Activated CD4-positive, alpha-beta T cell treated with anti-CD3 and anti-CD28 coated beads, Interleukin-2, amount 50 U/mL, for 24 hours (primary cell): ENCODE measurements at places on chromosomes 6 and 20.

GRCh38 chr6:37285861-37286311, 27.9 kb upstream of the TMEM217 start:
- no peak for DNase-seq

DNA sequence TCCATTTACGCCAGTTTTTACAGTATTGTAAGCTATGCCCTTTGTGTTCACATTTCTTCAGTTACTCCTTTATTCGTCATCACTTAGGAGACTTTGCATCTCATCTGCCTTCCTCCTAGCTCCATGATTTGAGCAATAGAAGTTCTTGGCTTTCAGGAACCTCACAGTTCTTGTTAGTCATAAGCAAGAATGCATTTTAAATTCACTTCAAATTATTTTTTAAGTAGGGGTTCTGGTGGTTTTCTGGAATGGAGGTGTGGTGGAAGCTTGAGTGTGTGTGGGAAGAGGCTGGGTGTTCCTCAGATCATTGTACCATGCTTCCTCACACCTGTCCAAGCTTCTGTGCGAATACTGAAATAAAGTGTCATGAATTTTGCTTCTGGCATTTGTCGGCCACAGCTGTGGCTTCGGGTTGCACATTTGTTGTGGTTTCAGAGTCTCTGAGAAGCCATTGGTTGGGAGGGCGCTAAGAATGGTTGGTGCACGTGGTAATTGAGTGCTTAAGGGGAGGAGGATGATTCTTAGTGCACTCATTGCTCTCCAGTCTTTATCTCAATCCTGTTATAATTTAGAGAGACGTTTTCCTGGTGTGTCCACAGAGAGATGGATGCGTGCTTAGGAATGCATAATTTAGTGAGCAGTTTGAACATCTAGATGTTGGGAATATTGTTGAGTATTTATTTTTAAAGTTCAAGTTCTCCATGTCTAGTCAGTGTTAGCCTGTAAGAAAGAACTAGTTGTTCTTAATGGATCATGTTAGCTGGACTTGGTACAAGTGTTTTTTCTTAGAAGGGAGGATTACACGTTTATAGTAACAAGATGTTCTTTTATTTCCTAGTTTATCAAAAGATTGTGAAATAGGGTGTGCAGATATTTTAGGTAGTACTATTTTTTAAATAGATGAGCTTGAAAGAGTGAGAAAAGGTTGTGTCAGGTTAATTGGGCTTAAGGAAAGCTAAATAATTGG, 31.9 kb downstream of the FOXO3 start:
- DNase-seq = no peak

- DNase-seq = no peak
Measured at GRCh38 chr20:1507276-1507675, 16.1 kb upstream of the SIRPB2 start.

DNA sequence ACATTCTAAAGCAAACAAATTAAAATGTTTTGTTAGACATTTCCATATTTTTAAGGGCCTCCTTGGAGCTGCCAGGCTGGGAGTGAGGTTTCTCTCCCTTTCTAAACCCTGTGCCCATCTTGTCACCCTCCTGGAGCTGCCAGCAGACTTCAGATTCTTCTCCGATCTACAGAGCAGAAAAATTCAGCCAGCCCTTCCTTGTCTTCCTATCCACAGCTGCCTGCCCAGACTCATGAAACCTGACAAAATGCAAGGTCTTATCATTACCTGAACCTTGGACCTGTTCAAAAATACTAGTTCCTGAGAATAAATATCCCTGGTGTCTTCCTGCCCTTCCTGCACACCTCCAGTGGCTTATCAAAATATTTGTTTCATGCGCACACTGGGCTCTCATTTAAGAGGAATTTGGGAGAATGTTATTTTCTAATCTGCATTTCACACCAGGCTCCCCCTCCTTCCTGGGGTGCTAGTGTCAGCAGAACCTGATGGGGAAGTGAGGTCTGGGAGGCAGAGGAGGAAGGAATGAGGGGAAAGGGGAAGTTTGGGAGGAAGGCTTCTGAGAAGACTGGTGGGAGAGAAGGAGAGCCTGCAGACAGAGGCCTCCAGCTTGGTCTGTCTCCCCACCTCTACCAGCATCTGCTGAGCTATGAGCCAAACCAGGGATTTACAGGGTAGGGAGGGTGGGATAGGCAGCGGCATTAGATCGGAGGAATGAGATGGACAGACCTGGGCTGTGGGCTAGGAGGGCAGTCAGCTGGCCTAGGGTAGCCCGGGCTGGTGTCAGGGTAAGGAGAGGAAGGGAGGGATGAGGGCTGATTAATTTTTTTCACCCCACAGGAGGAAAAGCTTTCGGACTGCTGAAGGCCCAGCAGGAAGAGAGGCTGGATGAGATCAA, at the start of gene AIF1:
Gene AIF1, plus strand, starts transcription at position 551 of the 895 bp plus-strand sequence. Its CDS starts 96 bp downstream, at position 647.
- no peak for DNase-seq

DNA sequence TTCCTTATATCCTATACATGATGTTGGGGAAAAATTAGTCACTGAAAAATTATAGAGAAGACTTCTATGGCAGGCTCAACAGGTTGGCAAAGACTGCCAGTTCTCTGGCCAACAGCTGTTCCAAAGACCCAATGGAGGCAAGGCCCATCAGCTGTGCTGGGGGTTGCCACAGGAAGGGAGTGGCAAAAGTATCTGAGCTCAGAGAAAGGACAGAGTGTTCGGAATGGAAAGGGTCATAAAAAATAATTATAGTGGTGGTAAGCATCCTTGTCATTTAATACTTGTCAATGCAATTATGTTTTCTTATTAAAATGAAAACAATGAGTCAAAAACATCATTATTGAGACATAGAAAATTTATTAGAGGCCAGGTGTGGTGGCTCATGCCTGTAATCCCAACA, 36.1 kb downstream of the FASTKD5 start:
- no peak for DNase-seq

GRCh38 chr20:19817017-19817416, 59.0 kb downstream of the RIN2 start:
- DNase-seq = no peak

GRCh38 chr6:127475823-127476176, 16.6 kb upstream of the KIAA0408 start:
- no peak for DNase-seq

- DNase-seq = no peak
Measured at GRCh38 chr20:21380711-21381110, 16.6 kb downstream of the NKX2-4 start.

GRCh38 chr6:15243910-15244619, 1.8 kb upstream of the JARID2 start:
- DNase-seq = no peak

DNA sequence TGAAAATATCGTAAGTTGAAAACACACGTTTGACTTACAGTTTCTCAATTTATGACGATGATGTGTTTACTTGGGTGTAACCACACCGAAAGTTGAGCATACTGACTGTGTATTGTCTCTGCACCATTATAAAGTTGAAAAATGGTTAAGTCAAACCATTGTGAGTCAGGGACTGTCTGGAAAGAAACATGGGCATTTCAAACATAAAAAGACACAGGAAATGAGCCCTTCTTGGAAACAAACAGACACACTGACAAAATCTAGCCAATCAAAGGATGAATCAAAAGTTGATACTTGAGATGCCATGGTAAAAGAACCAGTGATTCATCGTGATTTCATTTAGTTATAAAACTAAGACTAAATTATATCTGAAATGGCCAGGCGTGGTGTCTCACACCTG, 5.3 kb downstream of the POPDC3 start:
- DNase-seq = no peak

DNA sequence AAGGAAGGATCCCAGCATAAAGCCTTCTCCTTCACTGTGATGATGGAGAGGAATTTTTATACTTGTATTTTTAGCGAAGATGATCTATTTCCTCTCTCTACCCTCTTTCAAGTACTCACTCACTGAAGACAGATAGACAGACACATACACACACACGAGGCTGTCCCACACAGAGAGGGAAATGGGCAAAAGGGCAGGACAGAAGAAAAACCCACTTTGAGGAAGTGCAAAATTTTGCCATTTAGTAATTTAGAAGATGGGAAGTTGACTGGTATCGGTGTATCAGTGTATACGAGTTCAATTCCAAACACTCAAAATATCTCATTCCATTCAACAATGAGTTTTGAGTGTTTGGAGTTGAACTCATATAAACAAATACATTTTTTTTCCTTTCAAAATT, 30.9 kb downstream of the HEBP2 start:
- DNase-seq = no peak

DNA sequence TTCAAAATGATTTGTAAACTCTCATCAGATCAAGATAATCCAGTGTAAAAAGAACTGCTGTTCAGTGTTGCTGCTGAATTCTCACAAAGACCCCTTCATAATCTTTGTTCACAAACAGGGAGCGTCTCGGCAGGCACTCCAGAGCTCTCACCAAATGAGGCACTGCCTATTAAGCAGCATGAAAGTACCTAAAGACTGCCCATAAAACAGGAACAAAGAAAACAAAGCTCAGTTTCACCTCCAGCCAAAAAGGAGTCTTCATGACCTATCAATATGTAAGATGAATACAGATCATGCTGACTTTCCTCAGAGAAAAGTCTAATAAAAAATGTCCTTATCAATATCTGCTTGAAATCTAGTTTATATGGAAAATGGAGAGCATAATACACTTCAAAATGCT, 41.8 kb downstream of the GPR63 start:
- DNase-seq = no peak
